Anterior cingulate cortex (tissue), 58 donors: ENCODE measurements at places on chromosomes 6 and 20.
A peak's percentile ranks its signal among the peaks of the same experiment; 100 is the strongest.

DNA sequence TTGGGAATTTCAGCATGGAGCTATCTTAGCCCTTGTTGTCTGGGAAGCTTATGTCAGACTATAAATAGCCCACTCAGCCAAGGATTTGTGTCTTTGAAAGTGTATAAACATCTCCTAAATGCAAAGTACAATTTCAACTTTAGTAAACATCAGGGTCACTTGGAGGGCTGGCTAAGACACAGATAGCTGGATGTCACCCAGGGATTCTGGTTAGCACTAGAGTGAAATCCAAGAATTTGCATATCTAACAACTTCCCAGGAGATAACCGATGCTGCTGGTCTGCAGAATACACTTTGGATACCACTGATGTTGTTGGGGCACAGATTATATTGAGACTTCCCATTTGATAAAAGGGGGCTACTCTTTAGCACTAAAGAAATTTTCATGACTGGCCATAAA, 130.9 kb downstream of the PAX1 start:
- DNase-seq, result no peak

DNA sequence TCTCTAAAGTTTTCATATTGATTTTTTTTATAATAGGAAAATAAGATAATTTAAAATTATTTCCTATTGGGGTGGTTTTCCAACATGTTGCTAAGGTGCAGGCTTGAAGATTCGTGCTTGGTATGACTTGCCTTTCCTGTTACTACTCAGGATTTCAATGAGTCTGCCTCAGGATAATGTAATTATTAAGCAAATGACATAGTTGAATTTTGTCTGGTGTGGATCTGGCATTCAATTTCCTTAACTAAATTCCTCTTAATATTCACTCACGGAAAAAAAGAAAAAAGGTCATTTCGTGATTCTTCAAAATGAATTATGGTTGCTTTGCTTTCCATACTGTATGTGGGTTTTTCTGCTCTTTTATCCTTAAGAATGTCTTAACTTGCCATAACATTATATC, 9.3 kb upstream of the FILIP1 start:
- DNase-seq, result no peak

DNA sequence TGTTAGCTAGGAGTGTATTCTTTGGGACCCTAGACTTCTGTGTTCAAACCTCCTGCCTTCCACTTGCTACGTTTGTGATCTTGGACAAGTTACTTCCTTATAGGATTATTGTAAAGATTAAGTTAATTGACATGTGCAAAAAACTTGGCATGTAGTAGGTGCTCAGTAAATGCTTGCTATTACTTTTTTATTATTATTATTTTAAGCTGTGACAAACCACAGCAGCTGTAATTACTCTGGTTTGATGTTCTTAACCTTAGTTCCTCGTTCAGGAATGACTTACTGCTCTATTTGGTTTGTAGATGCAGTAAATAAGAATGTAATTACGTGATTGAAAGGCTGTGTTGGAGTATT, 3.2 kb downstream of the ARFGEF2 start:
- DNase-seq, result no peak

DNA sequence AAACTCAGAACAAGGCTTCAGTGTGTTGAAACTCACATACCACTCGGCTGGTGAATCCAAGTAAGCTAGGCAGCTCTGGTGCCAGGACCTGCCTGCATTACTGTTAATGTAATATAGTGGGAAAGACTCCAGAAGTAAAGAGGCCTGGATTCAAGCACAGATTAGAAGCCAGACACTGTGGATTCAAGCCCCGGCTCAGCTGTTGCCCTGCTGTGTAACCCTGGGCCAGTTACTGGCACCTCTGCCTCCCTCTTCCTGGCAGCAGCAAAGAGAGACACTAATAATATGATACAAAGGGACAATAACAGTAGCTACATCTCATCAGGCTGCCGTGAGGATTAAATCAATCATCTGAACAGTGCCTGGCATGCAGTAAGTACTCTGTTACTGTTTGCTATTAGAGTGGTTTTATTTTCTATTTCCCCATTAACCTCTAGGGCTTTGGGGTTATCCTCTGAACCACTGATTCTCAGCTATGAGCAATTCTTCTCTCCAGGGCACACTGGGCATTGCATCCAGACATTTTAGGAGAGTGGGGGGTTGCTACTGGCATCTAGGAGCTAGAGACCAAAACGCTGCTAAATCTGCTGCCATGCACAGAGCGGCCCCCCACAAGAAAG, 92.9 kb downstream of the ZMYND8 start:
- DNase-seq, result no peak

- DNase-seq, result no peak
Measured at GRCh38 chr6:130981409-130981808, 81.6 kb downstream of the EPB41L2 start.

GRCh38 chr6:135498185-135498841, 773 bp upstream of the AHI1 start:
- DNase-seq, result peak; percentile 58

GRCh38 chr6:169174516-169175359, 78.9 kb downstream of the THBS2 start:
- DNase-seq, result no peak

- no peak for DNase-seq
Measured at GRCh38 chr6:159761129-159761872, 544 bp upstream of the ACAT2 start.

GRCh38 chr20:49993301-49993751, 10.5 kb downstream of the SNAI1 start:
- DNase-seq, result no peak

- no peak for DNase-seq
Measured at GRCh38 chr6:73984571-73985210, 288.7 kb downstream of the CD109 start.

DNA sequence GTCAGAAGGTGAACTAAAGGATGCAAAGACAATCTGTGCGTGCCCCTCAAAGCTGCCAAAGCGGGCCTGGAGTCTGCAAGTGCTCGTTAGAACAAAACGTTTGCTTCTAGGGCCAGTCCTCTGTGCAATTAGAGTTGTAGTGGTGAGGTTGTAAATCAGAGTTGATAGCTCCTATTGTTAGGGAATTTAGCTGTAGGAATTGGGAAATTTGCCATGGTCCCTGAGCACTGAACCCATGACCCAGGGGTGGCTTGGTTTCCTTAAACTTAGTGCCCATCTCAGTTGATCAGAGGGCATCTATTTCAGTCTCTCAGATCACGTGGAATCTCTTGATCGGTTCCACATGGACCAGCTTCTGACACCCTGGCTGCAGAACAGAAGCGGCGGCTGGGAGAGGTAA, 18.8 kb upstream of the RPS6KA2 start:
- DNase-seq, result no peak

- no peak for DNase-seq
Measured at GRCh38 chr6:114119056-114119455, 148.1 kb upstream of the HDAC2 start.

DNA sequence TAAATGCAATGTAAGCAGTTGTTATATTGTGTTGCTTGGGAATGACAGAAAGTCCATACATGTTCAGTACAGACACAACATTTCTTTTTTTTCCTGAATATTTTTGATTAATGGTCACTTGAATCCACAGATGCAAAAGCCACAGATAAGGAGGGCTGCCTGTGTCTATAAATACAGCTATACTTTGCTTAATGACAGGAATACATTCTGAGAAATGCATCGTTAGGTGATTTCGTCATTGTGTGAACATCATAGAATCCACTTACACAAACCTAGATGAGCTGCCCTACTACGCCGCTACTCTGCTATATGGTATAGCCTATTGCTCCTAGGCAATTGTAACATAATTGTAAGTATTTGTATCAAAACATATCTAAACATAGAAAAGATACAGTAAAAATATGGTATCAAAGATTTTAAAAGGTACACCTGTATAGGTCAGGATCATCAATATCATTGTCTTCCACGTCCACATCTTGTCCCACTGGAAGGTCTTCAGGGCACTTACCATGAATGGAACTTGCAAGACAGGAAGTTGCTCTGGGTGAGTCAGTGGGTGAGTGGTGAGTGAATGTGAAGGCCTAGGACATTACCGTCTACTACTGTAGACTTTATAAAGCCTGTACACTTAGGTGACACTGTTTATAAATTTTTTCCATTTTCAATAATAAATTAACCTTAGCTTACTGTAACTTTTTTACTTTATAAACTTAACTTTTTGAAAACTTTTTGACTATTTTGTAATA, 27.9 kb upstream of the POPDC3 start:
- DNase-seq, result no peak

- no peak for DNase-seq
Measured at GRCh38 chr6:158409451-158409850, 97.2 kb downstream of the TULP4 start.

GRCh38 chr6:55937261-55937947, 62.0 kb upstream of the BMP5 start:
- DNase-seq, result no peak

- no peak for DNase-seq
Measured at GRCh38 chr6:72102561-72102960, 216.2 kb downstream of the RIMS1 start.

DNA sequence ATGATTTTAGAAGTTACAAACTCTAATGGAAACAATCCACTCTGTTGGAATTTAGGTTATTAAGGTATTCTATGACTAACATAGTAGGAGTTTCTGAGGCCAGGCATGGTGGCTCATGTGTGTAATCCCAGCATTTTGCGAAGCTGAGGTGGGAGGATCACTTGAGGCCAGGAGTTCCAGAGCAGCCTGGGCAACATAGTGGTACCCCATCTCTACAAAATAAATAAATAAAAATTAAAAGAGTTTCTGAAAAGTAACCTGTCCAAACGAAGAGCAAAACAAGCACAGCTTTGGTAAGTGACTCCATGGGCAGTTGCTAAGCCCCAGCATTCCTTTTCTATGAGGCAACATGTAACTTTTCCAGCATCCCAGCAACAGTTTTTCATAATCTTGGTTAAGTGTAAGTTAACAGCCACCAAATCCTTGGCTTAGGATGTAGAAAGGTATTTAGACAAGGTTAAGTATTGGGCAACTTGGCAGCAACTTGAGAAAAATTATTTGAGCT, 86.3 kb downstream of the SOX4 start:
- DNase-seq, result no peak

- no peak for DNase-seq
Measured at GRCh38 chr6:157238346-157238745, 85.0 kb downstream of the TMEM242 start.

DNA sequence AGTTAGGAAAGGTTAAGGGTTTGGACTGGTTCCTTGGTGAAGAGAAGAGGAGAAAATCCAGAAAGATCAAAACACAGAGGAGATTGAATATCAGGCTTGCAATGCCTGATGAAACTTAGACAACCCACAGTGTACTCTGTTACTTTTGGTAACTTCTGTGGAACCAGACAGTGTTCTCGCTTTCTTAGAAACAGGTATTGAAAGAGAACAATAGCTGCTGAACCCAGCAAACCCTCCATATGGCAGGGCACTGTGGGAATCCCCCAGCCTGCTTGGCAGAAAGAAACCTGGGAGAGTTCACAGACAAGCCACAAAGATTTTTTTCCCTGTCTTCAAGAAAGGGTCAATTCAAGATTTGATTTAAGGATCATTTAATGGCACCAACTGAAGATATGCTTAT, 342.8 kb downstream of the FOXA2 start:
- no peak for DNase-seq

- no peak for DNase-seq
Measured at GRCh38 chr6:156190270-156190669, 586.9 kb upstream of the ARID1B start.

- no peak for DNase-seq
Measured at GRCh38 chr20:3904224-3904623, 15.0 kb downstream of the PANK2 start.

GRCh38 chr6:167670938-167671338, 155.8 kb upstream of the AFDN start:
- DNase-seq, result no peak

GRCh38 chr6:97100696-97101095, 176.2 kb downstream of the KLHL32 start:
- no peak for DNase-seq

GRCh38 chr6:52161689-52162438, 24.3 kb upstream of the IL17A start:
- DNase-seq, result no peak

- DNase-seq, result no peak
Measured at GRCh38 chr6:79215213-79215824, 19.2 kb downstream of the HMGN3 start.

- DNase-seq, result no peak
Measured at GRCh38 chr20:61933951-61934715, 131.5 kb downstream of the TAF4 start.

GRCh38 chr20:12177657-12178293, 260.1 kb downstream of the BTBD3 start:
- DNase-seq, result no peak

GRCh38 chr6:168210239-168211105, 109.1 kb downstream of the DACT2 start:
- no peak for DNase-seq
